ENCODE measurements at places on chromosomes 2 and 18.

- DNase-seq = no peak
Observed at GRCh38 chr2:126507425-126507911, 148.5 kb upstream of the GYPC start.

GRCh38 chr18:4871197-4871596, 325.9 kb downstream of the AKAIN1 start:
- DNase-seq = no peak

DNA sequence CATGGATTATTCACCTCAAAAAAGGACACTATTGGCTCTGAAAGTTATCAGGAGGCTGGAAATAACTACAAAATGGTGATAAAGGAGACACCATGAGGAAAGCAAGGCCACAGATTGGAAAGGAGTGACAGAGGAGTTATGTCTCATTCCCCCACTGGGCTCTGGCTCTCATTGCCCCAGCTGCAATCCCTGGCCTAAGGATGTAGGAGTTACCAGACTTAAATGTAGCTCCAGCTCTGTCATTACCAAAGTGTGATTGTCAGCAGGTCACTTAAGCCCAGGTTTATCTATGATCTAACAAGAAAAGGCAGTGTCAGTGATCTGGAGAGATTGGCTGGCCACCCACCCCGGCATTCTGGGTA, 1228.2 kb upstream of the DDX18 start:
- no peak for DNase-seq

DNA sequence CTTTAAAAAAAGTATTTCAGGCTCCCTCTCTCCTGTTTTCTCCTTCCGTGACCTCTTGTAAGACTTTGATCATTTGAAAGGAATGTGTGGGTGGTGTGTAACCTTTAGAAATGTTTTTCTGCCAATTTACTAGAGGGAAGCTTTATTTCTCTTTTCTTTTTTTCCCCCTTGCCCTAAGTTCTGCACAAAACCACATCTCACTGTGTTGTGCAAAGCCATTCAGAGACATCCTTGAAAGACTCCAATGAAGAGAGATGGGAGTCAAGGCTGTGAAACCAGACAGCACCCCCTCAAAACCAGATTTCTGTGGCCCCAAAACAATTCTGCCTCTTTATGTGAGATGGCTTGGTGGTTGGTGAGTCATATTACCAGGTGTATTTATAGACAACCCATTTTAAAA, 184.6 kb upstream of the ERBB4 start:
- DNase-seq = no peak

DNA sequence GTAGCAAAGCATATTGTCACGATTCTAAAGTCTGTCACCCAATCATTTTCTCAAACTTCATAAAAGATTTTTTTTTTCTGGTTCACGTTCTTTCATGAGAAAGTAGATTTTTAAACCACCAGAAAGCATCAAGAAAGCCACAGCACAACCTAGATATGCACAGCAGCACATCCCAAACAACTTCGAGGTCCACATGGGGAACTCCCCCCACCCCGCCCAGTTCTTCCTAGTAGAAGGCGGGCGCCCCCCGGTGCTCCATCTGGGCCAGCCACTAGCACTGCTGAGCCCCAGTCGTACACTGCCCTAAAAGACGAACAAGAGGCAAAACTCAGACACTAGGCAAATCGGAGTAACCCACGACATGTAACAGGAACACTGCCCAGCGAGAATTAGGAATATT, 15.5 kb downstream of the HDLBP start:
- no peak for DNase-seq

DNA sequence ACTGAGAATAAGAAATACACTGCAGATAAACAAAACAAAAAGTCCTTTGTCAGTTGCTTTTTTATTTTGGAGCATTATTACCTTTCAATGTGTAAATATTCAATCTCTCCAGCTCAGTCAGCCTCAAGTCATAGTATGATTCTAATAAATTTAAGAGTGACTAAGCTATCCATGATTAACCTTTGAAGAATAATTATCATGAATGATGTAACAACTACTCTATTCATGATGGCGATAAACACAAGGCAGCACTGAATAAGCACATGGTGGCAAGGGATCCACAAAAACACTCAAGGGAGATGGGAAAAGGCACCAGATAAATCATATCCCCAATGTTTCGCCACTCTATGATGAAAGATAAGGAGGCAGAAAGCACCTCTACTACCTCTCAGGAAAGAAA, 67.0 kb downstream of the MAP4K3 start:
- no peak for DNase-seq

- DNase-seq = no peak
Observed at GRCh38 chr18:62938006-62938405, 222.7 kb downstream of the PHLPP1 start.

GRCh38 chr2:128260239-128261138, 58.2 kb downstream of the HS6ST1 start:
- no peak for DNase-seq

GRCh38 chr18:48028696-48029095, 98.2 kb upstream of the SMAD2 start:
- DNase-seq = no peak

DNA sequence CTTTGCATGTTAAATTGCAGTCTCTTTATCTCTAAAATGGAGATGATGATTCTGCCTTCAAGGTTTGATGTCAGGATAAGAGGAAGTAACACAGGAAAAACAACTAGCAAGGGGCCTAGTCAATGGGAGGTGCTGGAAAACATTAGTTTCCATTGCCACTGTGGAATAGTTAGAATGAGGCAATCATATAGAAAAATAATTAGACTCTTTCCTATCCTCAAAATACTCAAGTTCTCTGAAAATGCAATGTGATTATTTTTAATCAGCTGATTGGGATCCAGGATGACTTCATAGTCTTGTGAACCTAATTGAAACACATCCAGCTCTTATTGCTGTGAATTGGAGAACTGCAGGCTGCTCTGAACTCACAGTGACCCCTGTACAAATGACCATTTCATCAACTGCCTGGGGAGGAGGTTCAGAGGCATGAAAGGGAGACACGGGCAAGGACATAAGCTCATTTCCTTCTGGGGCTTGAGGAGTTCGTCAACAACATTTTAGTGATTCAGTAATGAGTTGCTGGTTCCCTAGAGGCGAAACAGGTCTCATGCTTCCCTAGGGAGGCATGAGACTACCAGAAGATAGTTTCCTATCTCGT, 422.5 kb downstream of the LPIN1 start:
- no peak for DNase-seq

GRCh38 chr2:84874381-84875212, 6.3 kb downstream of the TRABD2A start:
- no peak for DNase-seq

GRCh38 chr2:59236723-59237122, 995.6 kb upstream of the FANCL start:
- DNase-seq = no peak
